ENCODE measurements at places on chromosomes 7 and 10. TPM values are rescaled to one million over a fixed set of nuclear protein-coding genes. Genes with fewer than 3 reads are reported as not detected.

DNA sequence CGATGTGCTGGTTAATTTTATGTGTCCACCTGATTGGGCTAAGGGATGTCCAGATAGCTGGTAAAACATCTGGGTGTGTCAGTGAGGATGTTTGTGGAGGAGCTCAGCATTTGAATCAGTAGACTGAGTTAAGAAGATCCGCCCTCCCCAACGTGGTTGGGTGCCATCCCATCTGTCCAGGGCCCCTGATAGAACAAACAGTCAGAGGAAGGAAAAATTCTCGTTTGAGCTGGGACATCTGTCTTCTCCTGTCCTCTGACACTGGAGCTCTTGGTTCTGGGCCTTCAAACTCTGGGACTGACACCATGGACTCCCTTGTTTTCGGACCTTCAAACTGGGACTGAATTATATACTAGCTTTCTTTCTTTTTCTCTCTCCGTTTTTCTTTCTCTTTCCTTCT lies 59.6 kb downstream of the CARD11 start:
- peak; percentile 17 for DNase-seq

- no peak for DNase-seq
These were observed 271.9 kb downstream of the MTERF1 start for GRCh38 chr7:91608606-91609005.

DNA sequence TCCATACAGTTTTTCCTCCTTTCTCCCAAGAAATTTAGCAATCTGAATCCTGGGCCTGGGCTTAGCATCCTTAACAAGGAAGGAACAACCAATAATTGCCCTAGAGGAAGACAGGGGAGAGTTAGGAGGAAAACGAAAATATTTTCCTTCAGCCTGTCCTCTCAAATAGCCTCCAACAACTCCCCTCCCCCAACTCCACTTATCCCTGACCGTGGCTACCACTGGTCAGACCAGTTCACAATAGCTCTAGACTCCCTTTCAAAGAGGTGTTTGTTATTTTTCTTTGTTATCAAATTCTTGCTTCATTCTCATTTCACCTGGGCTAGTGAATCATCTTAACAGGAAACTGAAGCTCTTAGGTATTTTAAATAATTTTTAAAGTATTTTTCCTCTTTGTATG lies 114.1 kb downstream of the CPED1 start:
- DNase-seq = no peak

GRCh38 chr7:127393368-127394058 lies 1.0 kb upstream of the ZNF800 start:
- no peak for DNase-seq

- no peak for DNase-seq
These were observed 1.4 kb downstream of the TCERG1L start for GRCh38 chr10:131310142-131310541.

DNA sequence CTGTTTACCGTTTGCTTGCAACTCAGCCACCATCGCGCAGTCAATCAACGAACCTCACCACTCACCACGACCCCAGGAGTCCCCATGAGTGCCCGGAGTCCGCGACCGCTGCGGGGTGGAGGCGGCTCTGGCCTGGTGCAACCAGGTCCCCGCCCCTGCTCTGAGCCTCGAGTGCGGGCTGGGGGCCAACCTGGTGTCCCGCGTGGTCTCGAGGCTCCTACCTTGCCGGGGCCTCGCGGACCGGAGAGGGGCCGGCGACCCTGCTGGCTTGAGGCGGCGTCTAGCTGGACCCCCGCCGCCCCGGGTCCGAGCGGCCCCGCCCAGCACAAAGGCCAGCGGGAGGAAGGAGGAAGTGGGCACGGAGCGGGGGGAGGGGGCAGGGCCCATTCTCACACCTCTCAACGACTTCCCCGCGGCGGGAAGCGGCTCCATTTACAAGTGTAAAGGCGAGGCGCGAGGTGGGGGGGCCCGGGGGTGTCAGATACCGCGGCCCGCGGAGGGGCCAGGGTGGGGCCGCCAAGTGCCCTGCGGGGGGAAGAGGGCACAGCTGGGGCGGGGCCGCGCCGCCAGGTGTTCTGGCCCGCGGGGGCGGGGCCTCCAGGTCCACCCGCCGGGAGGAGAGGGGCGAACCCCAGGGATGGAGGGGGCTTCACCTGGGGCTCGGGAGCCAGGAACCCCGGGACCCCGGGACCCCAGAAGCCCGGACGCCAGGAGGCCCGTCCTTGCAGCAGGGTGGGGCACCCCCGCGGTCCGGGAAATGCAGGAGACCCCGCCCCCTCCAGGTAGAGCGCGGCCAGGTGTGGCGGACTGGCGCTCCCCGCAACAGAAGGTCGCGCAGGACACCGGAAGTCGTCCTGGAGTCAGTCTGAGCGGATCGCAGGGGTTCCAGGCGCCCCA lies 8.6 kb downstream of the CTBP2 start:
- DNase-seq = no peak

- DNase-seq = no peak
These were observed 101.3 kb downstream of the TWIST1 start for GRCh38 chr7:19016140-19016539.

GPR141 gene
- not detected for total RNA-seq

PRLHR gene
- not detected for total RNA-seq

LIPJ gene
- 0.32 TPM for total RNA-seq

NUDT13 gene
- 2.6 TPM for total RNA-seq

RBM48 gene
- total RNA-seq = 18.7 TPM

Data from breast epithelium (tissue), 4 donors.